Hematopoietic multipotent progenitor cell (in vitro differentiated cells): ENCODE measurements at places on chromosomes 2 and 18. TPM values are rescaled to one million over a fixed set of nuclear protein-coding genes. Genes with fewer than 3 reads are reported as not detected.
A peak's percentile ranks its signal among the peaks of the same experiment; 100 is the strongest.

Gene ACTG2
- total RNA-seq = not detected

Gene CROCC2
- not detected for total RNA-seq

Gene PSMA8
- under 0.01 TPM for total RNA-seq

- DNase-seq = no peak
Observed at GRCh38 chr18:59640721-59641120, 56.5 kb downstream of the CCBE1 start.

GRCh38 chr18:79380816-79381806, 14.6 kb upstream of the NFATC1 start:
- peak; percentile 71 for DNase-seq

- peak; percentile 11 for DNase-seq
Observed at GRCh38 chr2:218745160-218745558, 34.5 kb downstream of the TTLL4 start.

GRCh38 chr18:23743733-23744333, 54.6 kb downstream of the LAMA3 start:
- DNase-seq = no peak

GRCh38 chr2:72979896-72980295, 62.6 kb downstream of the EMX1 start:
- peak; percentile 73 for DNase-seq

GRCh38 chr2:218357236-218358177, 850 bp downstream of the CATIP start:
- no peak for DNase-seq

DNA sequence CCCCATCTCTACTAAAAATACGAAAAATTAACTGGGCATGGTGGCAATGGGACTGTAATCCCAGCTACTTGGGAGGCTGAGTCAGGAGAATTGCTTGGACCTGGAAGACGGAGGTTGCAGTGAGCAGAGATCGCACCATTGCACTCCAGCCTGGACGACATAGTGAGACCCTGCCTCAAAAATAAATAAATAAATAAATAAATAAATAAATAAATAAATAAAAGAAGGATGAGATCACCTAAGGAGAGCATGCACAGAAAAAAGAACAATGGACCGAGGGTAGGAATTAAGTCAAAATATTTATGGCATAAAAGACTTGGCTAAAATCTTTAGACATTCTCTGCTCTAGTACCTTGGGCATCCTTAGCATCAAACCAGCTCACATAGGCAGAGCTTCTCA, 8.9 kb upstream of the RBMS1 start:
- no peak for DNase-seq
